ENCODE measurements at places on chromosomes 12 and 14.

DNA sequence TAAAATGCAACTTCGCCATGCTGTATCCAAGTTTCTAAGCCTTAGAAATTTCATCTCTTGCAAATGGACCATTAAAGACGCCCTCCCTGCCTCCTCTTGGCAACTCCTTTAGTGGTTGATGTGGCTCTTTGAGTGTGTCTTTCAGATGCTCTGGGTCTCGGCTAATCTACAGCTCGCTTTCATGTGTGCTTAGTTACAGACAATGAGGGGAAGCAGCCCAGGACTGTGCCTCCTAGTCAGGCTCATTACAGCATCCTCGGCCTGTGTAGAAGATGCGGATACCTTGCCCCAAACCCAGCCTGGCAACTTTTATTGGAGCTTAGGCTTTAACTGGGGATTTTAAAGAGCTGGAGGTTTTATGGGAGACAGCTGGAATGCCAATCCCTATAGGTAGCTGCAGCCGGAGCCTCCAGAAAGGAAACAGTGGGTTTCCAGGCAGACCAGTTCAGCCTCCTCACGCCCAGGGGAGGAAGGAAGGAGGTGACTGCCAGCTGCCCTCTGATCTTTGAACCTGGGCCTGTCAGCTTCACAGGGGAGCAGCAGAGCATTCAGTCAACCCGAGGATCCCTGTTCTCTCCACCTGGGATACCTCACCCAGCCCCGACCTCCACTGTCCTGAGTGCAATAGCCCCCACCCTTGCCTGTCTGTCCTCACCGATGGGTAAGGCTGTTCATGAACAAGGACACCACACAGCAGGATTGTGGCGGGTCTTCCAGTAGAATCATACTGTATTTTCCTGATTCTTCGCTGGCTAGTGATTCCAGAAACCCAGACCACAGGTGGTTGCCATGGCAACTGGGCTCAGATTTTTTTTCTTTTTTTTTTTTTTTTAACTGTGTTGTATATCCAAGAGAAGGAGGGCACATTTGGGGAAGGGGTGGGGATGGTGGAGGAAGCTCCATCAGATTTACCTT lies 638.5 kb downstream of the MED13L start:
- no peak for DNase-seq

GRCh38 chr12:11886339-11886738 lies 184.4 kb upstream of the BCL2L14 start:
- no peak for DNase-seq

GRCh38 chr12:89212339-89212771 lies 139.9 kb downstream of the DUSP6 start:
- DNase-seq, result no peak

DNA sequence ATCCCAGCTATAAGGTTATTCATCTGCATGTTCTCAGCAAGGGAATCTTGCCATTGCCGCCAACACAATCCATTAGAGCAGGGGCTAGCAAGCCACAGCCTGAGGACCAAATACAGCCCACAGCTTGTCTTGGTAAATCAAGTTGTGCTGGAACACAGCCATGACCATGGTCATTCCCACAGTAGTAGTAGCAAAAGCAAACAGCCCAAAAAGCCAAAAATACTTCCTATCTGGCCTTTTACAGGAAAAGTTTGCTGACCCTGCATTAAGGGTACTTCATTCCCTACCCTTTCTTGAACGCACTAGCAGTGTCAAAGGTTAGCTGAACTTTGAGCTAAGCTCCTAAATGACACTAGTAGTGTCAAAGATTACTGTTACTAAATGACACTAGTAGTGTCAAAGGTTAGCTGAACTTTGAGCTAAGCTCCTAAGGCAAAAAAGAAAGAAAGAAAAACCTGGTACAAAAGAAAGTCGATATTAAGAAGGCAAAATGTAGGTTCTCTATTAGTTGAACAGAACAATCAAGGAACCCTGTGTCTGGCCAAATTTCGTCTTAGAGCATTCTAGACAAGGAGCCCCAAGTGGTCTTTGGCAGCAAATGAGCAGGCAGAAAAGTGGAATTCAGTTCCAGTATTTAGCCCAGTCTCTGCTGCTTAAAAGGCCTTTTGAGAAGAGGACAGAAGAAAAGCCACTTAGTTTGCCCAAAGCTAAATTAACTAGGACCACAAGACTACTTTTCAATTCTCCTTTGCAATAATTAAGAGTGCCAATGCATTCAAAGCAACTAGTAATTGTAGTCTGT lies 67.7 kb downstream of the NT5DC3 start:
- no peak for DNase-seq

GRCh38 chr14:25521616-25522015 lies 471.7 kb upstream of the STXBP6 start:
- DNase-seq, result no peak

DNA sequence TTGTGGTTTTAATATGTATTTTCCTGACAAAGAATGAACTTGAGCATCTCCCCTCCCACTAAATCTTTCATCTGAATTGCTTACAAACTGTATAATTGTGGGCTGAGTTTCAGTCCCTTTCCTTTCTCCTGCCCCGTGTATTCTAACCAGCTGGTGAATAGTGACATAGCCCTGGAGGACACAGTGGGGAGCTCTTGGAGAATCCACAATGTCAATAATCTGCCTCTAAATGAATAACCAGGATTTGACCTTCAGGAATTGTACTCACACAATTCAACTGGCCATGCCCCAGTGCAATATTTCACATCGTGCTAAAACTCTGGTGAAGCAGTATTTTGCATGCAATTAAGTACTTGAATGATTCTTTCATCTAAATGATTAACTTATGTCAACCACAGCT lies 177.2 kb downstream of the C12orf42 start:
- no peak for DNase-seq

GRCh38 chr12:6268484-6269157 lies 41.9 kb upstream of the PLEKHG6 start:
- DNase-seq, result no peak

DNA sequence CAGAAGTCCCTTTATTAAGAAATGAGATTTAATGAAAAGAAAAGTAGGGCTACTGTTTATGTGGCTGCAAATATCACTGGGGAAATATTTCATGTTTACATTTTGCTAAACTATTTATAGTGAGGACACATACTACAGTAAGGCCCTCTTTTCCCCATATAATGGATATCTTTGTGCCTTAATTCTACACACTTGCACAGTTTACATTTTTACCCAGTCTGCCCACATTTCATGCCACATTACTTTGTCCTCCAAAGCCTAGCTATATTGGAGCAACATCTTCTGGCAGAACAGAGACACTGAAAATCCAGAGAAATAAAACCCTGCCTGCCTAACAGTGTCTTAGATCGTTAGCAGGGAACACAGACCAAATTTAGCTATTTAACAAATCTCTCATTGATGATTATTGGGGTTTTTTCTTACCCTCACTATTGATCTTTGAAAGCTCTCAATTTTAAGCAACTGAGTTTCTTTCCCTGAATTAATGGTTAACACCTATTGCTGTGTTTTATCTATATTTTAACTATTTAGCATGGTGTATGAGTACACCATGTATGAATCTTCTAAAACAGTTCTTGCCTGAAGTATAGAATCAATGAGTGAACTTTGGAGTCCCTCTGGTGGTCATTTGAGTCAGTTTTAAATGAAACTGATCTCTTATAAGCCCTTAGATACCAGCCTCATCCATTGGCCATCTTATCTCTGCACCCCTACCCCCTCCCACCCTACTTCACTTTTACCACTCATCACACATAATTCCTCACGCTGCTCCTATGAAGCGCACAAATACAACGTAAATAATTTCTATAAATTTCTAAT lies 170.2 kb downstream of the BCAT1 start:
- no peak for DNase-seq

GRCh38 chr14:58130116-58130782 lies 21.8 kb downstream of the ARMH4 start:
- DNase-seq, result no peak

DNA sequence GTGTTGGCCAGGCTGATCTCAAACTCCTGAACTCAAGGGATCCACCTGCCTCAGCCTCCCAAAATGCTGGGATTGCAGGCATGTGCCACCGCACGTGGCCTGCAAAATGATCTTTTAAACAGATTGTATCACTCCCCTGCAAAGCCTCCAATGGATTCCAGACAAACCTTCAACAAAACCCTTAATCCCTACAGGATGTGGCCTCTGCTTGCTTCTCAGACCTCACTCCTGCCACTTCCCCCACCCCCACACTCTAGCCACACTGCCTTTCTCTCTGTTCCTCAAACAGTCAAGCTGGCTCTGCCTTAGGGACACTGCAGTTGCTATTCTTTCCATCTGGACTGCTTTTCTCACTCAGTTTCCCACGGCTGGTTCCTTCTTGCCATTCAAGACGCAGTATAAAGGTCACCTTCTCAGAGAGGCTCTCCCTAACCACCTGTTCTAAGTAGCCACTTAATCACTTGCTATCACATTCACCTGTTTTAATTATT lies 47.3 kb upstream of the TMED10 start:
- no peak for DNase-seq

DNA sequence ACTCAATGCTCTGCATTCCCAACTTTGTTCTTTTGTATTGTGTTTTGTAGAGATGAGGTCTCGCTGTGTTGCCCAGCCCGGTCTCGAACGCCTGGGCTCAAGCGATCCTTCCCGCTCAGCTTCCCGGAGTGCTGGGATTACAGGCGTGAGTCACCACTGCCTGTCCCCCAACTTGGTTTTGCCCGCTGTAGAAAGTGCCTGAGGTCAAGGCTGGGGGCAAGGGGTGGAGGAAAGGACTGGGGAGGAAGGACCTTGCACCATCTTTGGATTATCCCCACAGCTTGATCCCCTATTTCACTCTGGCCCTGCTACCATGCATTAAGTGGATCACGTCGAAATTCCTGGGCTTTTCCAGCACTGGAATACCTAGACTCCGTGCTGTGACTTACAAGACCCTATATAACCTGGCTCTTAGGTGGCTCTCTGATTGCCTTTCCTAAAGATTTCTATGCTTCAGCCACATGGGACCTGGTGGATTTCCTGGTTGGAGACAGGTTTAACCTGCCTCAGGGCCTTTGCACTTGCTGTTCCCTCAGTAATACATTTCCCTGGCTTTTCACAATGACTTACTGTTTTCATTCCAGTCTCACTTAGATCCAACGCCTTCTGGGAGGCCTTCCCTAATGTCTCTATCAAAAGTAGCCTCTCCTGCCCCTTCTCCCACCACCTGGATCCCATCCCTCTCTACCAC lies 608 bp upstream of the PIANP start:
- no peak for DNase-seq

DNA sequence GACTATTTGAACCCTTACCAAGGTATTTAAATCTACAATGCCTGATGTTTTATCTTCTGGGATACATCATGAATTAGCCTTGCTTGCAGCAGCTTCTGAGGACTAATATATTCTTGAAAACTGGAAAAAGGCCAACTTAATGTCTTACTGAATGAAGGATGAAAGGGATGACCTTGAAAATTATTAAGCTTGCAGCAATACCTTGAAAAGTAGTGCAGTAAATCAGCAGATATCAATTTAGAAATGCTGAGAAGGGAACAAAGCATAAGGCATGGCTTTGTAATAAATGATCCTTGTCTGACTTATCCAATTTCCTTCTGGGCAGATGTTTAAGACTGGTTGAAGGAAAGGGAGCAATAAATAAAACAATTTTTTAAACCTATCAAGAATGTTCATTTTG lies 37.3 kb upstream of the FERMT2 start:
- DNase-seq, result no peak

DNA sequence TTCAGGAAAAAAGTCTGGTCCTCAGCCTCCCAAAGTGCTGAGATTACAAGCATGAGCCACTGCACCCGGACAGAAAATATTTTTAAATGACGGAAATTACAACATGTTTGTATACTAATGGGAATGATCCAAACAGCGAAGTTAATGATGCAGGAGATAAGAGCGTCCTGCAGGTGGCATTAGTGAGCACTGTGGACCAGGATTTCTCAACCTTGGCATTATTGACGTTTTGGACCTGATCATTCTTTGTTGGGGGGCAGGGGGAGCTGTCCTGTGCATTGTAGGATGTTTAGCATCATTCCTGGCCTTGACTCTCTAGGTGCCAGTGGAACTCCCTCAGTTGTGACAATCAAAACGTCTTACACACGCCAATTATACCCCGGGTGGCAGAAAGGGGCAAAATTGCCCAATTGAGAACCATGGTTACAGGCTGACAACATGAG lies 34.1 kb downstream of the SCFD1 start:
- DNase-seq, result no peak

GRCh38 chr12:51017452-51017851 lies 8.7 kb downstream of the SLC11A2 start:
- no peak for DNase-seq

GRCh38 chr12:41289501-41289900 lies 101.4 kb downstream of the PDZRN4 start:
- no peak for DNase-seq

GRCh38 chr12:209246-209645 lies 4.7 kb downstream of the SLC6A12 start:
- DNase-seq, result no peak

DNA sequence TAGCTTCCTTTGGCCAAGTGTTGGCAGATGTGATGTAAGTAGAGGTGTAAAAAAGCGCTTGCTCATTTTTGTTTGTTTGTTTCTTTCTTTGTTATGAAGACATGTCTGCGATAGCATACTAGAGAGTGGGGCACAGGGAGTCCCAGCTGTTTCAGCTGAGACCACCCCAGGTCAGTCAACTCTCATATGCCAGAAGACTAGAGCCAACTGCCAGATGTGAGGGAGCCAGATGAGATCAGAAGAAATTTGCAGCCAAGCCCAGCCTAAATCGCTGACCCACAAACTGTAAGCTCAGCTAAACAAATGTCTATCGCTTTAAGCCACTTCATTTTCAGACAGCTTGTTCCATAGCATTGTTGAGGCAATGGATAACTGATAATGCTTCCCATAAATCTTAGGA lies 397.1 kb downstream of the APAF1 start:
- no peak for DNase-seq

DNA sequence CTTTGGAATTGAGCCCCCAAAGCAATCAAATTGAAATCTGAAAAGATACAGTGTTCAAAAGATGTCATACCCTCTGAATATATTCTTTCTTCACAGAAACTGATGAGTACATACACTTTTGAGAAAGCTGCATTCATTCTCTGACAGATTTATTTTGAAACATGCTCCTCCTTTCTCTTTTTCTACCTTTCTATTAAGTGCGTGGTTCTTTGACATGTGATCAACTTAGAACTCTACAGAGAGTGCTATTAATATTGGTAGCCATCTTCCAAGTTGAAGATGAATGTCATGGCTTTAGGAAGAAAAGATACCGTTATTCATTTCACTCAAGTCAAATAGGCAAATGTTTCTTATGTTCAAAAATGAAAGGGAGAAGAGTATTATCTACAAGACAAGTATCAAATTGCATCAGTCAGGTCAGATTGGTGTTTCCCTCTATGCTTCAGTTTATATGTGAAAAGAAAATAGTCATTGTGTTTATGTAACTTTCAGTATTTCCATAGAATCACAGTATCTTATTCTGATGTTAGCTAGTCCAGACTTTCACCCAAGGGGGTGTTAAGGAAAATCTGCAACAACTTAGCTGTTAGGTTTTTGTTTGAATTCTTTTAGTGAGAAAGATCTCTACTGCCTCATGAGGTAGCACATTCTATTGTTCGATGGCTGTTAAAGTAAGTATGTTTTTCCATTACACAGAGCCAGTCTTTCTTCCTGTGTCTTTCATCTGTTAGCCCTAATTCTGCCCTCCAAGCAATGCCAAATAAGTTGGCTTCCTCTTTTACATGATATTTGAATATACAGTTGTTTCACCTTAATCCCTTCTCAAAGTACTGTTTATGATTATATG lies 55.4 kb upstream of the GARIN2 start:
- no peak for DNase-seq

GRCh38 chr14:69439521-69440270 lies 41.2 kb downstream of the SLC39A9 start:
- DNase-seq, result no peak

Data from NCI-H1048 (cell line).